ENCODE measurements at places on chromosomes 2 and 18.

DNA sequence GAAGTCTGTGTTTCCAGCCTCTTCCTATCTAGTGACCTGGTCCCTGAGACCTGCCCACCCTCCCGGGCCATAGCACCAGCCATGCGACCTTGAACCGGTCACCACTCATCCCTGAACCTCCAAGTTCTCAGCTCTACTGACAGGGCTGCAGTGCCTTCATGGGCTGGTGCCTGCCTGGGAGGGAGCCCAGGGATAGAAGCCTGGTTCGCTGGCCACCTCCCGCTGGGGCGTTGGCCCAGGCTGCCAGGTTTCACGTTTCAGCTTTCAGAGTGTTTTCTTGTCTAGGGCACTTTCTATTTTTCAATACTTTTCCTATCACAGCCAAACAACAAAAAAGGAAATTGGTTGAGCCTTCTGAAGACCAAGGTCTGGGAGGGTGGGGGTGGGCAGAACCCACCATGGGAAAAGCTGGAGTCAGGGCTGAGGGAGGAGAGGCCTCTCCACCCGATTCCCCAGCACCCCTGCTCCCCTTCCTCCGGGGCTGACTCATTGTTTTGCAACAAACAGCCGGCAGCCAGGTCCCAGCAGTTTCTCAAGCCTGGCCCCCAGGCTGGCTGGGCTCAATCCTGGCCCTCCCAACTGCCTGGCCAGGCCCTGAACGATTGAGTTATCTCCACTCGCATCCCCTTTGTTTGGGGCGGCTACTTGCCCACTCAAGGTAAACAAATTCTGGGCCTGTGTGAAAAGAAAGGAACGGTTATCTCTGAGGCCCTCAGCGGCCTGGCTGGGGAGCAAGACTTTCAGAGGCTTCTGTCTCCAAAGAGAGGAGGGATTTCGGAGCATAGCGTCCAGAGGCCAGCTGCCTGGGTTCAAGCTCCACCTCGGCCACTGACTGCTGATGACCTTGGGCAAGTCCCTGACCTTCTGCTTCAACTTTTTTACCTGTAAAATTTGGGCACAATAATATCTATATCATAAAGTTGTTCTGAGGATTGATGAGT is 47.5 kb downstream of the ZFP36L2 start:
- peak; percentile 84 for DNase-seq

DNA sequence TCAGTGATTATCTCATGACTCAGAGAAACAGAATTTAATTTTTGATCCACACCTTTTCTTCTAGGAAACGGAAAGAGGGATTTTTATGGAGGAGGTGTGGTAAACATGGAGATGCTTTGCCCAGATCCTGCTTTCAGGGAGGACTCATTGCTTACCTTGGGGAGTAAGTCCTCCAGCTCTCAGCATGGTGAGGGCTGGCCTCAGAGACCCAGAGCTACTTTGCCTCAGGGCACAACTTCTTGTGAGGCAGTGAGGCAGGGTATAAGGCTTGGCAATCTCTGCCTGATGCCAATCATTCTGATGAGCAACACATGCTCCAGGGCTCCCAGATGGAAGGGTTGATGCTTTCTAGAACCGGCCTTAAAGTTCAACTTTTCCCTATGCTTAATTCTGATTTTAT is 189.9 kb upstream of the DCC start:
- DNase-seq: no peak

GRCh38 chr2:205640716-205641115 is 41.6 kb upstream of the NRP2 start:
- DNase-seq: no peak

- DNase-seq: no peak
These were observed 36.7 kb upstream of the GPC1 start for GRCh38 chr2:240398661-240399267.

DNA sequence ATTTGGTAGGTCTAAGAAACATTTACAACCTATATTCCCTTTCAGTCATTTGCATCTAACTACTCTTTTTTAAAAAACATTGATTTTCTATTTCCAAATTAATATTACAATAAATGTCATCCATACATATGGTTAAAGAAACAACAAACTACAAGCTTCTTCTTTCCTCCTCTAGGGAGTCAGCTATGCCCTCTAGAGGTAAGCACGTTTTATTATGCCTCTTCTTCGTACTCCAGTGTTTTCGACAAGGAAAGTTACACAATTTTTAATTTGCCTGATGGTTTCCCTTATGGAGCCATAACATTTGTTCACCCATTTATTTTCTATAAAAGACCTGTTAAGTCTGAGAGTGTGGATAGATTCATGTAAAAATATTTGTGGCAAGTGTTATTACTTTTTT is 183.4 kb upstream of the CDH7 start:
- DNase-seq: no peak

- no peak for DNase-seq
These were observed 109.6 kb upstream of the ST6GAL2 start for GRCh38 chr2:106995556-106995955.

DNA sequence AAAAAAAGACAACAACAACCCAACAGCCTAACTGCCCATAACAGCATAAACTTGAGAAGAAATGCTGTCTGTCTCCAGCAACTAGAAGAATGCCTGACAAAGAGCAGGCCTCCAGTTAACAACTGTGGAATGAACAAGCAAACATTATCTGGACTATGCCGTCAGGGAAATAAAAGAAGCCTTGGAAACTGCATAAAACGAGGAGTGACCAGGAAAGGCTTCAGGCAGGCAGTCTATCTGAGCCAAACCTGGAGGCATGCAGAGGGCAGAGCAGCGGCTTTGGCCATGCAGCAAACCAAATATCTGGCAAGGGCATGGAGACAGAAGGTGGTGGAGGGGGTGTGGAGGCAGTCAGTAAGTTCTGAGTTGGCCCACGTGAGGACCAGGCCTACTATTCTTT is 11.1 kb downstream of the HES6 start:
- DNase-seq: no peak

- DNase-seq: no peak
These were observed 161.9 kb upstream of the SIX2 start for GRCh38 chr2:45171136-45171501.

DNA sequence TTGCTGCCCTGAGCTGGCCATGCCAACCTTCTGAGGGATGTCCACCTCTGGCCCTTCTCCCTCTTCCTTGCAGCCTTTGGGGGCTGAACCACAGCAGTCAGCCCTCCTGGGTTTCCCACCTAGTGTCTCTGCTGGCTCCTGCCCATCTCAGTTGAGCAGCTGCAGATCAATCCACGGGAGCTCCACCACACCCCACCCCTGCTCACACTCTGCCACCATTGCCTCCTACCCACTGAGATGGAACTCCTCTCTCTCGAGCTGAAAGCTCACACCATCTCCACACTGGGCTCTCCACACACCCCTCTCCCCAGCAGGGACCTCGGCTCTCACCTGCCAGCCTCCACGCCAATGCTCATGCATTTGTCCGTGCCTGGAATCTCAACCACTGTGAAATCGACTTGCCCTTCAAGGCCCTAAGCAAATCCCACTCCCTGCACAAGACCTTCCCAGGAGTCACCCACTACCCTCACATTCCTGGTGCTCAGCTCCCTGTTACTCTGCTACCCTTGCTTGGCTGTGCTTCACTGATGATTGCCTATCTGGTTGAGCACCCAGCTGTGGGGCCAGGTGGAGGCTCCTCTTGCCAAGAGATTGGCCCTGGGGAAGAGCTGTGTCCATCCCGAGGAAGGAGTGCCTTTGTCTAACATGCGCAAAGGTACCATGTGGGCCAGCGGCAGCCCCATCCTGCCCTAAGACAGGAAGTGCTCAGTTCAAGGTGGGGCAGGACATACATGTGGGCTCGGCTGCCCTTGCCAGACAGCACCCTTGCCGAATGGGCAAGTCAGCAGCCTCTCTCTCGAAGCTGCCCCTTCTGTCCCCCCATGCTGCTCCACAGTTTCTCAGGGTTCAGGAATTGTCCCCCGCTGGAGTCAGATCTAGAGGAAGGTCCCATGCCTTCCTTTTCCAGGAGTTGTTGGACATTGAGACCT is 208.7 kb downstream of the CYP26B1 start:
- DNase-seq: no peak

DNA sequence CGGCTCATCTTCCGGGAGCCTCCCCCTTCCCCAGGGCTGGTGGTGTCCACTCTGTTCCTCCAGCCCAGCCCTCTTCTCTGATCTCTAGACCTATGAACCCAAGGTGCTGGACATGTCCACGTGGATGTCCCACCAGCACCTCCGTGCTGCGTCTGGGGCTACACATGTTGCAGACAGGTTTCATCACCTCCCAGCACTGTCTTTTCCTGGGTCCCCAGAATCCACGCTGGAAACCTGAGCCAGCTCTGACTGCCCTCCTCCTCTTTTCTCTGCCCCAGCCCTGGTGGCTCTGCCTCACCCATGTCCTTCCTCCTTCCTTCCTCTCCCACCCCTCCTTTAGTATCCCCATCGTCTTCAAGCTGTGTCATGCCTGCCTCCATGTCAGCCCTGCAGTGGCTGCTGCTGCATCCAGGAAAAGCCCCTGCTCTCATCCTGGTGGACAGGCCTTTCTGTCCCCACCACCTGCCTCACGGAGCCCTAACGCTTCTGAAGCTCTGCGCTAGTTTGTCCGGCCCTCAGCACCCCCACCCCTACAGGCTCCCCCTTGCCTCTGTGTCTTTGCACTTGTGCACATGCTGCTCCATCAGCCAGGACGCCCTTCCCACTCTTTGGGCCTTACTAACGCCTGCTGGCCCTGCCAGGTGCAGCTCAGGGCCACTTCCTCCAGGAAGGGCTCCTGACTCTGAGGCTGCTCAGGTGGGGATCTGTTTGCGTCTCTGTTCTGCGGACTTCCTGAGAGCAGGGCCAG is 105.9 kb downstream of the DYSF start:
- DNase-seq: no peak

DNA sequence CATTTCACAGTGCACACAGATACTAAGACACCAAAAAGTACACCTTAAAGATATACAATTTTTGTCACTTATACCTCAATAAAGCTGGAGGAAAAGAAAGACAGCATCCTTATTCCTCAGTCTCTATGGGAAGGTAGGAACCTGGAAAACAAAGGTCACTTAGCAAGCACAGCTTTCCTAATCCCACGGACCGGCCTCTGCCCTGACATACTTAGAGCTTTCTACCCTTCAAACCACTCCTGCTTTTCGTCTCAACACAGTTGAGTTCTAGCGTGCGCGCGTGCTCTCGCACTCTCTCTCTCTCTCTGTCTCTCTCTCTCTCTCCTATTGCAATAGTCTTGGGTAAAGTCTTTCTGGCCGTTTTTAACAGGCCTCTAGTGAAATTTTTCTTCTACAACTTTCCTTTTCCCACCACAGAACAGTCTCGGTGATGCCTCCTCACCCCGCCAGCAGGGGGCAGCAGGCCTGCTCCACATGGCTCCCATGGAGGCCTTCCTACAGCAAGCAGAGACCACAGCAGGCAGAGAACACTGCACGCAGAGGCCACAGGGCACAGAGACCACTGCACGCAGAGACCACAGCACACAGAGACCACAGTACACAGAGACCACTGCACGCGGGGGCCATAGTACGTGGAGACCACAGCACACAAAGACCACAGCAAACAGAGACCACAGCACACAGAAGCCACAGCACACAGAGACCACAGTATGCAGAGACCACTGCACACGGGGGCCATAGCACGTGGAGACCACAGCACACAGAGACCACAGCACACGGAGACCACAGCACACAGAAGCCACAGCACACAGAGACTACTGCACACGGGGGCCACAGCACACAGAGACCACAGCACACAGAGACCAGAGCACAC is 106.9 kb downstream of the FBXO15 start:
- DNase-seq: no peak

GRCh38 chr2:237895544-237896506 is 36.4 kb downstream of the RAMP1 start:
- DNase-seq: no peak

GRCh38 chr18:154151-154550 is 4.2 kb upstream of the USP14 start:
- no peak for DNase-seq

DNA sequence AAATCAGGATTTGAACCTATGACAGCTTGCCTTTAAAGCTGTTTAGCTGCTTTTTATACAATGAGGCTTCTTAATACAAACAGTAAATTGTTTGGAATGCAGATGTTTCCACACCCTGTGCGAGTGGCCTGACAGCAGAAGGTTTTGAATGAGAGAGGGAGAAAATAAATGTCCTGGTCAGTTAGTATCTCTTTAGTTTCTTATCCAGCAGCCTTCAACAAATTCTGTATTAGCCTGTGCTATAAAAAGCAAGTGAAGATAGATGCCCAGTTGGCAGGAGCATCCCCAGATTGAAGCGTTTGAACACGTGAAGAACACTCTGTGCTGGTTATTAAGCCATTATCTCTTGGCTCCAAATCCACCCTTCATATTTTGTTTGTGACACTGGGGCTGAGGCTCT is 70.6 kb downstream of the CERS6 start:
- DNase-seq: no peak

GRCh38 chr2:167595839-167596471 is 651.4 kb downstream of the STK39 start:
- DNase-seq: no peak

- no peak for DNase-seq
These were observed 334.5 kb upstream of the CDH2 start for GRCh38 chr18:28511413-28511821.

- no peak for DNase-seq
These were observed 54.9 kb downstream of the IL1RL2 start for GRCh38 chr2:102241616-102242305.

DNA sequence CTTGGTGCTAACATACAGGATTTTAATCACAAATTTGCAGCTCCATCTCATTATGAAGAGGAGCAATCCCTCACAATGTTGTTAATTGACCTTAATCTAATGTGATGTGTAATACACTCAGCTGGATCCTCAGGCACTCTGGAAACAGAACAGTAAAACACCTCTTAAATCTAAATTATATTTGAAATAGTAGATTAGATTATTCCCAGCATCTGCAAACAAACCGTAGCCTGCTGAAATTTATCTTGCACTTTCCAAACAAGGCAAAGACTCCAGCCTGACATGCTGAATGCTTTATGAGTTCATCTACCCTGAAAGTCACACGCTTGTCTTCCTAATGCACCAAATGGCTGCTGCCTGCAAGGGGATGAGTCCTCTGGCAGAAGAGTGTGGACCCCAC is 402.3 kb upstream of the GYPC start:
- DNase-seq: no peak

- DNase-seq: no peak
These were observed 109.6 kb downstream of the COLEC12 start for GRCh38 chr18:390741-391478.

- no peak for DNase-seq
These were observed 10.2 kb upstream of the TMEM247 start for GRCh38 chr2:46469116-46469515.

GRCh38 chr2:161708350-161708975 is 84.2 kb downstream of the SLC4A10 start:
- no peak for DNase-seq

GRCh38 chr2:215577356-215577755 is 141.5 kb upstream of the FN1 start:
- no peak for DNase-seq

GRCh38 chr2:171999161-171999560 is 592 bp upstream of the METAP1D start:
- DNase-seq: no peak

- DNase-seq: no peak
These were observed 14.4 kb upstream of the PSMA8 start for GRCh38 chr18:26119246-26119645.
